Myocyte (in vitro differentiated cells): ENCODE measurements at places on chromosomes 1 and 21. TPM values are rescaled to one million over a fixed set of nuclear protein-coding genes. Genes with fewer than 3 reads are reported as not detected.

Gene LRRC8B
- 11.6 and 14.8 TPM in 2 replicates for total RNA-seq

Gene PDC
- not detected in 2 replicates for total RNA-seq

Gene NBPF9
- total RNA-seq = 12.6 and 13.6 TPM in 2 replicates

Gene SIK1
- total RNA-seq = 31.9 and 40.5 TPM in 2 replicates

Gene LCE1F
- total RNA-seq = not detected in 2 replicates

- no peak for DNase-seq
Measured at GRCh38 chr1:109787845-109788601, 24.3 kb upstream of the EPS8L3 start.

GRCh38 chr1:163980394-163980793, 578.6 kb upstream of the PBX1 start:
- peak; percentile 1 for DNase-seq

DNA sequence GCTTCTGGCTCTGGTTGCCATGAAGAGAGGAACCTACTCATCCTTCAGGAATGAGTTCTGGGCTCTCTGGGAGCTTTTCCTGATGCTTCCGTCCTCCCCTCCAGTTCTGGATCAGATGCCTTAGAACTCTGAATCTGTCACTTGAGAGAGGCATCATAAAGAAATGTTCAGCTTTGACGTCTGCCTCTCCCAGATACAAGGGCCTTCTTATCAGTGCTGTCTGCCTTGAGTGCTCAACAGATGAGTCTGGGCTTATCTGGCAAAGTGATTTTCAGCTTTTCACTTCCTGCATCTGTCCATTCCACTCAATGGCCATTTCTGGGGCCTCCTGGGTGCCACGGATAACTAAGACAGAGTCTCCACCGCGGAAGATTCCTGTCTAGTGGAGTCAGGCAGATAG, 12.3 kb upstream of the OTUD3 start:
- peak; percentile 26 for DNase-seq

- peak; percentile 33 for DNase-seq
Measured at GRCh38 chr1:197200272-197200899, 53.9 kb upstream of the ASPM start.

DNA sequence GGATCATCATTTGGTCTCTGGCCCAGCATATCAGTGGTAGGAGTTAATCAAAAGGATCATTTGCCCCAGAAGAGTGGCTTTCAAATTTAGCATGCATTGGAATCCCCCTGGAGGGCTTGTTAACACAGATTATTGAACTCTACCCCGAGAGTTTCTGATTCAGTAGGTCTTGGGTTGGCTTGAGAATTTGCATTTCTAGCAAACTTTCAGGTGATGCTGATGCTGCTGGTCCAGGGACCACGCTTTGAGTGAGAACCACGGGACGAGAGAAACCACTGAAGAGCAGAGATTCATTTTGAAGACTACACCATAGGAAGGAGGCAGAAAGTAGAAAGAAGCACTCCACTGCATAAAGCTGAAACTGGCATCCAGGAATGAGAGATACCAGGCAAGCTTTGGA, 81.3 kb upstream of the DUSP10 start:
- no peak for DNase-seq

GRCh38 chr1:15189692-15190370, 36.3 kb downstream of the TMEM51 start:
- DNase-seq = peak; percentile 47

GRCh38 chr1:8439015-8439702, 121.2 kb downstream of the SLC45A1 start:
- DNase-seq = peak; percentile 93
